ENCODE measurements at places on chromosomes 2 and 18.

- DNase-seq, result no peak
Observed at GRCh38 chr2:226698671-226699070, 100.9 kb downstream of the IRS1 start.

GRCh38 chr18:7467708-7468466, 99.2 kb upstream of the PTPRM start:
- no peak for DNase-seq

GRCh38 chr2:8355102-8355859, 326.6 kb upstream of the ID2 start:
- DNase-seq, result no peak

DNA sequence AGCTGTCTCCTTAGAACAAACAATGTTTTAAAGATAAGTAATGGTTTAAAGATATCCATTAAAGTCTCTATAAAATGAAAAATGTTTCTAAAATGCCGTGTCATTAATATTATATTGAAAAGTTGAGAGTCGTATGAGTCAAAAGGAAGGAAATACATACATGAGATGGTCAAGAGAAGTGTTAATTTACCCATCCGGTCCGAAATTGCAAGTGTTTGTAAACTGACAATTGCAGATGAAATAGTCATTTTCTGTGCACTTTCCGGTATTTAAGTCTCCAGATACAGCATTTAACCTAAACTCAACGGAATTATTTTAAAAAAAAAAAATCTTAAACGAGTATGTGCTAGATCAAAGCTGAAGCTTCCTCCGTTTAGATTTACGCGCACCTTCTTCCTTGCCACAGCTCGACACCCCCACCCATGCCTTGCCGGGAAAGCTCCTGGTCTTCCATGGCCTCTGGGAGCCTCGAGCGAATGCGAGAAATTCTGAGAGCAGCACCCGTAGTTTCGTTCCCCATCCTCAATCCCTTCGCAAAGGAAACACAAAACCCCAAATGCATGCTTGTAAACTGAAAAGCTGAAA, 1.8 kb downstream of the DSC3 start:
- DNase-seq, result no peak

DNA sequence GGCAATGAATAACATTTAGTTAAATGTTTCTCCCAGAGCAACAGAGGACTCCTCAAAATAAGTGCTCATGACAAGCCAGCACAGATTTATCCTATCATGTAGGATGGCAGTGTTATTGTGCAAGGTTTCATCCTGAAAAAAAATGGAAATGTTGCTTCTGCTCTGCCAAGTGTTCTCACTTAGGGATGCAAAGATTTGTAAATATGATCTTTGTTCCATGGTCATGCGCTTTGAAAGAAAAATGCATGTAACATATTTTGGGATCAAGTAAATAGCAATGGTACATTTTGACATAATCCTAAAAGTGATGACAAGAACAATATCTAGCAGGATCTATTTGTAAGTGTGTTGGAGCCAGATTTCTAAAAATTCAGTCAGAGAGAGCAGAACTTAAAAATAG, 229.5 kb upstream of the CCDC150 start:
- DNase-seq, result no peak

GRCh38 chr2:185208261-185208660, 530.3 kb upstream of the FSIP2 start:
- no peak for DNase-seq

DNA sequence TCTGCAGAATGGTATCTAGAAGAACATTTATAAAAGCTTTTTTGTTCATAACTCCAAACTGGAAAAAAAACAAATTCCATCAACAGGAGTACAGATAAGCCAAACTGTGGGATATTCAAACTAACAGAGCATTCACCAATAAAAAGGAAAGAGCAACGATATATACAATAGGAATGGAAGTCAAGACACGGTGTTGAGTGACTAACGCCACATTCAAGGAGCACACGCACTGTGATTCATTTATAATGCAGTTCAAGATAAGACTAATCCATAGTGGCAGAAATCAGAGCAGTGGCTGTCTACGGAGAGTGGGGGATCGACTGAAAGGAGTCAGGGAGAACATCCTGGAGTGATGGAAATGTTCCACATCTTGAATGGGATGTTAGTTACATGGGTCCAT, 70.7 kb downstream of the CABYR start:
- DNase-seq, result no peak

DNA sequence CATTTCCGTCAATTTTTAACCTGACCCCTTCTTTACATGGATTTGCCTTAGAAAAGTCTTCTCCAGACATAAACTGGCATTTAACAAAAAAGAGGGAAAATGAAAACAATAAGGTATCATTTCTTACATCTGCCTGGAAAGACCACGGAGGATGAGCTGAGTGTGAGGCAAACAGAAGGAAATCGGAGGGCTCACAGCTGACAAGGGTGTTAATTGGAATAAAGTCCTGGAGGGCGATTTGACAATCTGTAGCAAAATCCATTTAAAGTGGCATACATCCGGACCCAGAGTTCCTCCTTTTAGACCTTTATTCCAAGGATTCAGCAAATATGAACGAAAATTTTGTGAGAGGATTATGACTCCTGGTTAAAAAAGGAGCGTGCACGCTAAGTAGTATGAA, 179.7 kb upstream of the COPS8 start:
- DNase-seq, result no peak

- no peak for DNase-seq
Observed at GRCh38 chr2:45585267-45585861, 25.7 kb downstream of the SRBD1 start.

DNA sequence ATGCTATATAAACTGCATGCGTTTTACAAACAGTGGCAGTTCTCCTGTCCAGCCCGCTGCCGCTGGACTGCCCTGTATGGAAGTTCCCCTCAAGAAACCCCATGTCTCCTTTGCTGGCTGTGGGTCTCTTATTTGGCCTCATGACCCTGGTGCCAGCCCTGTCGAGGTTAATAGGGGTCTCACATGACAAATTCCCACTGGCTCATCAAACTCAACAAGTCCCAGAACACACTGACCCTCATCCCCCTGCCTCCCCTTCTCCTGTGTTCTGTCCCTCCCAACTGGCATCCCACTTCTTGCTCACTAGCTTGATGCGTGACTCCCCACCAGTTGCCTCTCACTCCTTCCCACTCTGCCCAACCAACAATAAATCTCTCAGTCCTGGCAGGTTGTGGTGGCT, 137.6 kb upstream of the HS6ST1 start:
- no peak for DNase-seq

DNA sequence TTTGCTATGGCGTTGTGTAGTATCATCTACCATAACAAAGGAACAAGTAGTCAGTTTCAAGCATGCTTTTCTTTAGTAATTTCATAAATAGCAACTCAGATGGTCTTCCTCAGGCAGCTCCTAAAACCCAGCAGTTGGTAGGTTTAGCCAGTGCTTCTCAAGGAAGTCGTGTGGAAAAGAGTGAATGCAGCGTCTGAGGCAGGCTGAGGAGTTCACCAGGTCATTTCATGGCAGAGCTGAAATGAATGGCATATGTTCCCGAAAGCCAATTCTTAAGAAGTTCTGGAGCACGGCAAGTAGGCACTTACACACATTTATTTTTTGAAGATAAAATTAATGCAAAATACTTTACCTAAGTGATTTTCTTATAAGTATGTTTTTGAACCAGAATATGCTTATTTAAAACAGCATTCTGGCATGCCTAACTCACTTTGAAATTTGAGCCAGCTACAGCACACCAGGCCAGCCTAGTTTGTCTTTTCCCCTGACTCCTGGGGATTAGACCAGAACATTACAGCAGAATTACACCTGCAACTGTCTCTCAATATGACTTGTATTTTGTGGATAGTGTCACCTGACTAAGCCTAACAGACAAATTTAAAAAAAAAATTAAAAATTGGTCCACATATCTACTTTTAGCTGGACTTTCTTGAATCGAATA, 62.2 kb downstream of the OSBPL6 start:
- no peak for DNase-seq

GRCh38 chr2:85672456-85672855, 4.5 kb upstream of the SFTPB start:
- no peak for DNase-seq

- no peak for DNase-seq
Observed at GRCh38 chr2:70771446-70771845, 3.4 kb upstream of the ADD2 start.
